ENCODE measurements at places on chromosomes 11 and 22.

GRCh38 chr11:1072821-1073231, 1.8 kb upstream of the MUC2 start:
- no peak for DNase-seq

GRCh38 chr11:64245797-64246620, 734 bp downstream of the PPP1R14B start:
- DNase-seq, result peak; percentile 73

DNA sequence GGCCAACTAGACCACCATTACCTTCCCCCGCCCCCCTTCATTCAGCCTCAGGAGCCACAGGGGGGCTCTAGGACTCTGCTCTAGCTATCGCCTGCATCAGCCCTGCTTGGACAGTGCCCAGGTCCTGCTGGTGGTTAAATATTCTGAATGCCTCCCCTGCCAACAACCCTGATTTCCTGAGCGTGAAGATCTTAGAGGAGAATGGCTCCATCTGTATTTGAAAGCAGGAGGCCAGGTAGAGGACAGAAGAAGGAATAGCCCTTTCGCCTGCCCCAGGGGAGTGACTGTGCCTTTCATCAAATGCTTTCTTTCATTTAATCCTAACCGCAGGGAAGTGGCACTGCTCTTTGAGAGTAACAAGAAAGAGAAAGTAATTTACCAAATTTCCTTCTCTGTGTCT, 69.2 kb downstream of the ISX start:
- DNase-seq, result no peak

DNA sequence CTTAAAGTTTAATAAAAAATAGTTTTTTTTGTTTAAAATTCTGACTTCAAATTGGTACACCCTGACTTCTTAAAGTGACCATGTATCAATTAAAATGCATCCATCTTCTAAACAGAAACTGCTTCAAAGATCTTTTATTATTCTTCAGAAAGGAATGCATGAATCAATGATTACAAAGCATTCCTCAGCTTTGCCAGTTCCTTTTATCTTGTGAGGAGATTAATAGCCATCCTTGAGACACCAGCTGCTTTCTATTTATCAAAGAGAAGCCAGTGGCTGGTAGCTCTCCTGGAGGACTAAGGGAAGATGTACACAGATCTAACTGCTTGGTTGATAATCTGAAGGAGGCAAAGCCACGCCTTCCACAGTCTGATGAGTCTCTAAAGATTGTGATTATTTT, 2222.5 kb downstream of the LRRC4C start:
- DNase-seq, result no peak

DNA sequence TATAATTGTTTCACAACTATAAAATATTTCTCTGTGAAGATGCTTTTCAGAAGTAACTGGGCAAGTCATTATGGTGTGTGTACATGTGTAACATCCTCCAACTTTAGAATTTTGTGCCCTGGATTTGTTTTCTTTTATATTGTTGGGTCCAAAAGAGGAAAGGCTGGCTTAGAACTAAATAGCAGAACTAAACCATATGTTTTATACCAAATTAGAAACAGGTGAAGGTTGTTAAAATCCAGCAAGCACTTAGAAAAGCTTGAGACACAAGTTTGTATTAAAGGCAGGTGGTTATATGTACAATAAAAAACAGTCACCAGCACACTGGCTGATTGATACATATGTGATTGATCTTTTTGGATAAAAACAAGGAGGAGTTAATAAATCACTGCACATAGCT, 158.5 kb downstream of the WNT11 start:
- DNase-seq, result no peak

- no peak for DNase-seq
These were observed 1080.2 kb downstream of the OPCML start for GRCh38 chr11:132451942-132452601.

DNA sequence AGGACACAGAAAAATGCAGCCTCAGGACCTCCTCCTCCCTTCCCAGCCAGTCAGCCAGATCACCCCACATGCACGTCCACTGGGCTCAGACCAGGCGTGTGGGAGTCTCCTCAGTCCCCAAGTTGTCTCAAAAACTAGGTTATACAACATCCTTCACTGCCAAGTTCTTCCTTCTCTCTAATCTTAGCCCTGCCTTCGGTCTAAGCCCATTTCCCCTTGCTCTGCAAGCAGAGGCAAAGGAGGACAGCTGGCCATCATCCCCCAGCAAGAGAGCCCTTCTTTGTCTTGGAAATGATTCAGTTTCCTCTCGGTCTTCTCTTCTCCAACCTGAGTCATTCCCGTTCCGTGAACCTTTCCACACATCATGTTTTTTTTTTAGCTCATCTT, 14.0 kb upstream of the NRGN start:
- DNase-seq, result no peak

DNA sequence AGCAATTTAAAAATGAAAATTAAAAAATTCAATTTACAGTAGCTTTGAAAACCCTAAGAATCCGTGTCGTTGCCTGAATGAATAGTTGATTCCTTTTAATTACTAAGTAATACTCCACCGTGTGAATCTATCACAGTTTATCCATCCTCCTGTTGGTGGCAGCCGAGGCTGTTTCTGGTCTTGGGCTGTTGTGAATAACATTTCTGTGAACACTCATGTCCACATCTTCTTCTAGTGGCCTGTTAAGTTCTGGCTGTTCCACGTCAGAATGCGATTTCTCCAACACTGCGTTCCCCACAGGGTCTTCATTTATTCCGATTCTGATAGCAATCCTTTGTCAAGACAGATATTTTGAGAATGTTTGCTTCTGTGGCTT, 223.0 kb downstream of the TBC1D22A start:
- no peak for DNase-seq

- DNase-seq, result no peak
These were observed 4.7 kb downstream of the CARS1 start for GRCh38 chr11:3052567-3052966.

DNA sequence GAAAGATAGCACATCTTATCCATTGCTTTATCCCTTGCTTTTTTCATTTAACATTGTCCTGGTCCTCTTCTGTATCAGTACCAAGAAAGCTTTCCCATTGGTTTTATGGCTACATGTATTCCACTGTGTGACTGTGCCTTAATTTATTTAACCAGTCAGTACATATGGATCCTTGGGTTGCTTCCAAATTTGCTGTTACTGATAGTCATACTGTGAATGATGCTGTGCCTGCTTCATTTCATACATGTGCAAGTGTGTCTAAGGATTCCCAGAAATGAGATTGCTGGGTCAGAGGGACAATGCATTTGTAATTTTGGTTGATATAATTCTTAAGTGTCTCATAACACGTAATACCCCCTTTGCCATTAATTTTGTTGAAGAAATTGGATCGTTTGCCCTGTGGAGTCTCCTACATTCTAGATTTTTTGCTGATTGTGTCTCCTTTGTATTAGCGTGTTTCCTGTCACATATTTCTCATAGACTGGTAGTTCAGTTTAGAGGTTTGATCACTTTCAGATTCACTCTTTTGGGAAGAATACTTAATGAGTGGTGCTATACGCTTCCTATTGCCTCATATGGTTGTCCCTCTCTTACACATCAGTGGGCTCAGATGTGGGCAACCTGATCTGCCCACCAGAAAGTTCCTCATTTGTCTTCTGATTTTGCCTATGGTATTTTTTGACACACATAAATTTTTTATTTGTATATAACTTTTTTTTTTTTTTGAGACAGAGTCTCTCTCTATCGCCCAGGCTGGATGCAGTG, 35.3 kb downstream of the MYBPC3 start:
- DNase-seq, result no peak

DNA sequence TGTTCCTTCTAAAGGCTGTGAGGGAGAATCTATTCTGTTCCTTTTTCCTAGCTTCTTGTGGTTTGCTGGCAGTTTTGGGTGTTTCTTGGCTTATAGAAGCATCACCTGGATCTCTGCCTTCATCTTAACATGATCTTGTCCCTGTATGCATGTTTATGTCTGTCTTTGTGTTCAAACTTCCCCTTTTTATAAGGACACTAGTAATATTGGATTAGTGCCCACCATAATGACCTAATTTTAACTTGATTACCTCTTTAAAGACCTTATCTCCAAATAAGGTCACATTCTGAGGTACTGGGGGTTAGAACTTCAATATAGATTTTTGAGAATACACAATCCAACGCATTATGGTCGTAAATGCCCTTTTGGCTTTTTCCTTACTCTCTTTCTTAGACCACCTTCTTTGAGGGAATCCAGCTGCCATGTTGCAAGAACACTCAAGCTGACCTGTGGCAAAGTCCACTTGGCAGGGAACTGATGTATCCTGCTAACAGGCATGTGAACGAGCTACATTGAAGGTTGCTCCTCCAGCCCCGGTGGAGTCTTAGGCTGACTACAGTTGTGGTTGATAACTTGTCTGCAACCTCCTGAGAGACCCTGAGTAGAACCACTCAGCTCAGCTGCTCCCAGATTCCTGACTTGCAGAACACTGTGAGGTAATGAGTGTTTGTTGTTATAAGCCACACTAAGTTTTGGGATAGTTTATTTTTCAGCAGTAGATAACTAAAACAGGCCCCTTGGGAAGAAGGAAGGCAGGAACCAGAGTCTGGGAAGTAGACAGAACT, 127.1 kb upstream of the OR9Q1 start:
- no peak for DNase-seq

- DNase-seq, result no peak
These were observed 30.6 kb downstream of the GLB1L2 start for GRCh38 chr11:134362192-134362901.

DNA sequence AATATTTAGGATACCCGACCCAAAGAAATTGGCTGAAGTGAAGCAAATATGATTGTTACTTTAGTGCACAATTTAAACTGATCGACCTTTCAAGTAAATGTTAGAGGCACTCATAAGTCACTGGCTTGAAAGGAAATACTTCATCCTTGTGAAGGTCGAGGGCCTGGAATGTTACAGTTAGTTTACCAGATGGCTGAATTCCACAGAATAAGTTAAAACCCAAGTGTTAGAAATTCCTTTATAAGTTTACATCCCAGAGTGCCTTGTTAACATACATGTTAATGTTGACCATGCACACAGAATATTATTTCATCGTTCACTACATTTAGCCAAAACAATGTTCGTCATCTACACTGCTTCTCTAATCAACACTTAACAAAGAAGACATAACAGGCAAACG, 235.5 kb upstream of the ANO3 start:
- DNase-seq, result no peak

GRCh38 chr22:23401111-23401909, 178.8 kb downstream of the IGLL1 start:
- DNase-seq, result no peak

DNA sequence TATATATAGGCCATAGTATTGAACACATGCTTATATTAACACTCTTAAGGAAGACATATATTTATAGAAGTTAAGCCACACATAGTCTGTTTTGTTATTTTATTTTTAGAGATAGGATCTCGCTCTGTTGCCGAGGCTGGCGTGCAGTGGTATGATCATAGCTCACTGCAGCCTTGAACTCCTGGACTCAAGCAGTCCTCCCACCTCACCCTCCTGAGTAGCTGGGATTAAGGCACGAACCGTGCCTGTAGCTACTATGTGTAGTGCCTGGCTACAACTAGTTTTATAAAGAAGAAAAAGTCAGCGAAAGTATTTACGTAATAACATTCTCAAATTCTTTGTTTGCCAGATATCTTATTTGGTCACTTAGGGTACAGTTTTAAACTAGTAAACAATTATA, 5.6 kb upstream of the UCP2 start:
- no peak for DNase-seq

DNA sequence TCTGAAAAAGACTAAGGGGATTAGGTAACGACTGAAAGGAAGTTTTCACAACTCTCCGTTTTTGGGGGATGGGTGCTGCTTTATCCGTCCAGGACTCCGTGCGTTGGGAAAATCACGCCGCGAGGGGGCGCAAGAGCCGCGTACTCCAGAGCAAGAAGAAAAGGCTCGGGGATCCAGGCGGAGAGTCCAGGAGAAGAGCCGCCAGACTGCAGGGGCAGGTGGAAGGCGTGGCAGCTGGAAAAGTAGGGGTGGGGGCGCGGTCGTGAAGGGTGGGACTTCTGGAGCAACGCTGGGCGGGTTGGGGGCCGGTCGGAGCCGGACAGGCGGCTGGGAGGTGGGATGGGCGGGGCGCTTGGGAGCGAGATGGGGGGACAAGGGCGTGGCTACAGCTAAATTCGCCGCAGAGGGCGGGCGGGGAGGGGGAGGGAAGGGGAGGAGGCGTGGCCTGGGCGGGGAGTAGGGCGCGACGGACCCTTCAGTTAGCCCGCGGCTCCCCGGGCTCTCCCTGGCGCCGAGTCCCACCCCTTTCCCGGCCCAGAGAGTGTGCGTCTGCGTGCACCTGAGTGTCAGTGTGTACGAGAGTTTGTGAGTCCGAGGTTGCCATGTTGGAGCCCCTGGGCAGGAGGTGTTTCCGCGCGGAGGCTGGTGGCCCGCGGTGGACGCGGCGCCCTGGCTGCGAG, 613 bp upstream of the ARHGEF17 start:
- DNase-seq, result peak; percentile 91

DNA sequence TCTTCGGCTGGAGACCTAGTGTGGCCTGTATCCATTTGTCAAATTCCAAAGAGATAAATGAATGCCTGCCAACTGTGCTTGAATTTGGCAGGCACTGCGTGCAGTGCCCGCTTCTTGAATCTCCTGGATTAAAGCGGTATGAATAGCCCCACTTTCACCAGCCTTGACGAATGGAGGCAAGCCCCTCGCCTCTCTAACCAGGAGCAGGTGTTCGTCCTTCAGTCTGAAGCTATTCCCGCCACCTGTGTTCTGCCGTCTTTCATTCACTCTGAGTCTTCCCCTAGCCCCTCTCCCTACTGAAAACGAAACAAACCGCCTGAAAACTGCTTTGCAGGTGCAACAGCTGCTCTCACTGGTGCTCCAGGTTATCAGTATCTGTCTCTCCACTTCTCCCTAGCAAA, 11.2 kb downstream of the NLRP14 start:
- DNase-seq, result no peak

DNA sequence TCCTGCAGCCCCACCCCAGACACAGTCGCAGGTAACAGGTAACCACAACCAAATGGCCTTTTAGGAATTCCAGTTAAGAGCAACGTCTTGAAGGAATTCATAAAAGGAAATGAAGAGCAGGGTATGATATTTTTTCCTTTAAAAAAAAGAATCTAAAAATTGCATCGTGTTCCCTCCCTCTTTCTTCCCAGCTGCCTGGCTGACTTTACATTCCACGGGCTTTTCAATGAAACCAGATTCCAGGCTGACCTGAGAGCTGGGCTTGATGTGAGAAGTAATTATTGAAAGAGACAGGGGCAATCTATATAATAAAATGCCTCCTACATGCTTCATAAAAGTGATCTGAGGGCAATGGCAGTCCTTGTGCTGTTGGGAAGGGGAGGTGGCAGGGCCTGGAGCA, 57.3 kb upstream of the EIF3D start:
- DNase-seq, result no peak

- no peak for DNase-seq
These were observed 31.8 kb downstream of the MRGPRX1 start for GRCh38 chr11:18907391-18907790.

GRCh38 chr11:37502202-37502601, 904.2 kb upstream of the RAG2 start:
- DNase-seq, result no peak

DNA sequence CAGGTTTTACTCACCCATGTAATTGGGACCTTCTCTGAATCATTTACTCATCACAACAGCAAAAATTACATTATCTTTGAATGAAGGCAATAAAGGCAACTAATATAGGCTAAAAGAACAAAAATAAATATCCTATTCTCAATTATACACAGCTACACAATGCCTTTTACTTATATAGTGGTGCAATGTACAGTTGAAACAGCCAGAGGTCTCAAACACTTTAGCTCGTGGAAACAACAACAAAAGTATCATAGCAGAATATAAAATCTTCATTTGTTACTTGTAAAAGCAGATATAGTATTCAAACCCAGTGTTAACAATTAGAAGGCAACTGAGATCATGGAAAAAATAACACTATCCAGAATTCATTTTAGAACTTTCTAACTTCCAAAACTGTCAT, 20.6 kb upstream of the CCDC34 start:
- no peak for DNase-seq

All from natural killer cell (primary cell).